ENCODE measurements at places on chromosomes 11 and 22.

DNA sequence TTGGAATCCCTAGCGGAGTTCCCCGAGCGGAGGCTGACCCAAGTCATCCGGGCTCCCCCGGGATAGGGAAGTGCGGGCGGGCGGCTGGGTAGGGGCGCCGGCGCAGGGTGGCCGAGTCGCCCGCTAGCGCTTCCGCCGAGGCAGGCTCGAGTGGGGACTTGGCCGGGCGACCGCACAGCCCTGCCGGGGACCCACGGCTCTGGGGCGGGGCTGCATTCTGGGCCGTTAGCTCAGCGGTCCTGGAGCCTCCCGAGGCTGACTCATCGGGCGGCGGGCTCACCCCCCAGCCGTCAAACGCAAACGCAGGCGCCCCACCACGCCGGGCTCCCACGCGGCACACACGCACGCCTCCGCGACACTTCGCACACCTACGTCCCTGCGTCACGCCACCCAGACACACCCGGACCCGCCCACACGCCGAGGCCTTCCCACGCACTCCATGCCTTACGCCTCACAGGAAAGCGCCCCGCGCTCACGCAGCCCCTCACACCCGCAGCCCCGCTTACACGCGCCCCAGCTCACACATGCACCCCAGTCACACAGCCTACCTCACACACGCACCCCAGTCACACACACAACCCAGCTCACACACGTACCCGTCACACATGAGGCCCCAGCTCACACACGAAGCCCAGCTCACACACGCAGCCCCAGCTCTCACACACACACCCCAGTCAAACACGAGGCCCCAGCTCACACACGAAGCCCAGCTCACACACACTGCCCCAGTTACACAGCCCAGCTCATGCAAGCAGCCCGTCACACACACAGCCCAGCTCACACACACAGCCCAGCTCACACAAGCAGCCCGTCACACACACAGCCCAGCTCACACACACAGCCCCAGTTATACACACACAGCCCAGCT, 1.2 kb downstream of the PHLDB1 start:
- peak; percentile 77 for ATAC-seq

DNA sequence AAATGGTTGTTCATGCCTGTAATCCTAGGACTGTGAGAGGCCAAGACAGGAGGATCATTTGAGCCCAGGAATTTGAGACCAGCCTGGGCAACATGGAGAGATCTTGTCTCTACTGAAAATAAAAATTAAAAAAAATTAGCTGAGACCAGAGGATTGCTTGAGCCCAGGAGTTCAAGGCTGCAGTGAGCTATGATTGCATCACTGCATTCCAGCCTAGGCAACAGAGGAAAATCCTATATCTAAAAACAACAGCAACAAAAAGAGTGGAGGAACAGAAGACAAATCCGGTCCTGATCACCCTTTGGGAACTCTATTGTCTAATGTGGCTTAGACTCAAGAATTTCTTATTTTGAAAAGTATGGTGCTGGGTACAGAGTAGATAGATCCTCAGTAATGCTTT, 17.3 kb downstream of the BARX2 start:
- no peak for ATAC-seq

DNA sequence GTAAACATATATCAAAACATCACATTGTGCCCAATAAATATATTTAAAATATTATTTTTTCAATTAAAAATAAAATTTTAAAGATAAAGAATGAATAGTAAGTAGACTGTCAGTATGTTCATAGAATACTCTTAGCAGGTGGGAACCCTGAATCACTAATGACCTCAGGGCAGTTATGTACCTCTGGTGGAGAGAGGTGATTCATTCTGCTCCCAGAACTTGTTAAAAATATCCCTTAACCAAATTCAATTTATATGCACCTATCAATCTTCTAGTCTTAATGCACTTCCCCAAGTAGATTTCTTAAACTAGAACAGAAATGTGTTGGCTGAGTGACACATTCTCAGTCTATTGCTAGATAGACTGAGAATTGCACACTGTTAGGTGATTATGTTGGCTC, 183.9 kb upstream of the SYN3 start:
- ATAC-seq = no peak

DNA sequence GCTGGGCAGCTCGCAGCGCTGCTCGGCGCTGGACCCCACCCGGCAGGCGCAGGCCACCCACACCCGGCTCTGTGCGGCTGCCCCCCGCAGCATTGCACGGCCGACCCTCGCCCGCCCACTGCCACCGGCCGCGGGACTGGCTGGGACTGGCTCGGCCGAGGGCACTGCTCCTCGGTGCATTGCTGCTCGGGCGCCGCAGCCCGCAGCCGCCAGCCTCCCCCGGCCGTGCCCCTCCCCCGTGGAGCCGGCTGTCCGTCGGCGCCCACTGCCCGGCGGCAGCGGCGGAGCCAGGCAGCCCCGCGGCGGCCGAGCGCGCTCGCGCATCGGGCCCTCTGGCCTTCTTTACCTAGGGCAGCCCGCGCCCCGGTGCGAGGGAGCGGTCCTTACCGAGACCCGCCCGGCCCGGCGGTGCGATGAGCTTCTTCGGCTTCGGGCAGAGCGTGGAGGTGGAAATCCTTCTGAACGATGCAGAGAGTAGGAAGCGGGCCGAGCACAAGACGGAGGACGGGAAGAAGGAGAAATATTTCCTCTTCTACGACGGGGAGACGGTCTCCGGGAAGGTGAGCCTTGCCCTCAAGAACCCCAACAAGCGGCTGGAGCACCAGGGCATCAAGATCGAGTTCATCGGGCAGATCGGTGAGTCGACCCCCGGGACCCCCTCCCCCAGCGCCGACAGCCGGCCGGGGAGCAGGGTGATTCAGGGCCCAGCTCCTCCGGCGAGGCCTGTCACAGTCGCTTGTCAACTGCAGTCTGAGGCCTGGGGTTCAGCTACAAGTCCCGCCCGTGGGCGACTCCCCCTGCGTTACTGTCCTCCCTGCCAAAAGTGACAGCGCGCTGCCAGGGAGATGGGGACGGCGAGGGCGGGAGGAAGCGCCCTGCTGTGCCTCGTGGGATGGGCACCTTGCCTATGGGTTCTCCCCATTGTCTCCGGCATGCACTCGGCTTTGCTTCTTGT, 516 bp downstream of the VPS26B start:
- ATAC-seq = peak; percentile 58

DNA sequence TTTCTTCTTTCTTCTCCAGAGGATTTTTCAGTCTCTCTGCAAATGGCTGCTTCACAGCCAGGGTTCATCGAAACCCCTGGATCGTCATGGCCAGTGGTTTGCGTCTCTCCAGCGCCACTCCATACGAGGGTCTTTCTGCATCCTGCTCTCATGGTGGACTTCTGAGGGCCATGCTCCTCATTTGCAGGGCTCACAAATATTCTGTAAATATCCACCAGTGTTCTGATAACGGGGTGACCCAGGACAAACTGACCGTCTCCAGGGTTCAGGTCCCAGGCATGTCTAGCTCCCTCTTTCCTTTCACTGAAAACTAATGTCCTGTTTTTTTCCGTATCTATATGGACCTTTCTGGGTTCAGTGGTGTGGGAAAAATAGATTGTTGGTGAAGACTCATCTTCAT, 15.7 kb upstream of the VPREB1 start:
- no peak for ATAC-seq

DNA sequence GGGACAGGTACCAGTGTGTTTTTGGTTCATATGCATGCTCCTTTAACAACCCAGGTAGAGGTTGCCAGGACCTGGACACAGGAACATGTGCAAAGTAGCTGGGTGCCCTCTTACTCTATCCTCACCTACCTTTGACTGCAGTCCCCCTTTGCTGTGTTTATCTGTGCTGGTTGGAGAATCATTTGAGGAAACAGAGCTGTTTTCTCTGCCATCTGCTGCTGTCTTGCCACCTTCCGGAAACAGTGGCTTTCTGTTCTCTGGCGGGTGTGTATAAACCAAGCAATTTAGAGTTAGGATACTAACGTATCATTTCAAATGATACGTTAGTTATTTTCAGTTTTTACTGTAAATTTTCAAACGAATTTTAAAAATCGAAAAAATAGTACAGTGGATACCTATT, 171.9 kb upstream of the TTC12 start:
- no peak for ATAC-seq

GRCh38 chr22:37731804-37732471, 35.1 kb downstream of the TRIOBP start:
- ATAC-seq = no peak

DNA sequence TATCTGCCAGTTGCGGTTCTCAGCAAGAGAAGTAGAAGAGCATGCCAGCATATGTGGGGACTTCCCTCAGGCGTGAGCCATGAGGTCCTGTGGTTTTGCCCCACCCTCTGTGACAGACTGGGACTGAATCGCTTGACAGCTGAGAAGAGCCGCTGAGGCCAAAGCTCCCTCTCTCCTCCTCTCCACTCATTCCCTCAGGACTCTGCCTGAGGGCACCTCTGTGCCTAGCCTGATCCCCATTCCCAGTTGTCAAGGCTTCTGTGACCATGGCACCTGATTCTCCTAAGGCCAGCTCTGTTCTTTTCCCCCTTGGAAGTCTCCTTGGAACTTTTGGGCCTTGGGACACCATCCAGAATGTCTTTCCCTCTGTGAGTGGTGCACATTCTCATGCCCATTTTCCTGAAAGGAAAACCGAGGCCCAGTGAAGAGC, 27.0 kb downstream of the ART5 start:
- no peak for ATAC-seq

DNA sequence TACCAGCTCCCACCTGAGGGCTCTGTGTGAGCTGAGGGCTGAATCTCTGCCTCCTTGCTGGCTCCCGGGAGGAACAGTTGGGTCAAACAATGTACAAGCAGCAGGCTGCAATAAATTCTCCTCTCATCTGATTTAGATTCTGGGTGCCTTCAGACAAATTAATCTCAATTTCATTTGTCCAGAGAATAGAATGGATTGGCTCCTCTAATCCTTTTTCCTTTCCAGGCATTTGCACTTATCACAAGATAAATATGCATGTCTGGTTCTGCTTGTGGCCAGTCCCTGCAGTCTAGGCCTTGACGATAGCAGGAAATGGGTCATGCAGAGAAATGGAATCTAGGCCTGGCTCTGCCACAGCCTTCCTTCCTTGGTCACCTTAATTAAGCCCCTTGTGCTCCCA, 28.7 kb downstream of the UPB1 start:
- ATAC-seq = no peak

DNA sequence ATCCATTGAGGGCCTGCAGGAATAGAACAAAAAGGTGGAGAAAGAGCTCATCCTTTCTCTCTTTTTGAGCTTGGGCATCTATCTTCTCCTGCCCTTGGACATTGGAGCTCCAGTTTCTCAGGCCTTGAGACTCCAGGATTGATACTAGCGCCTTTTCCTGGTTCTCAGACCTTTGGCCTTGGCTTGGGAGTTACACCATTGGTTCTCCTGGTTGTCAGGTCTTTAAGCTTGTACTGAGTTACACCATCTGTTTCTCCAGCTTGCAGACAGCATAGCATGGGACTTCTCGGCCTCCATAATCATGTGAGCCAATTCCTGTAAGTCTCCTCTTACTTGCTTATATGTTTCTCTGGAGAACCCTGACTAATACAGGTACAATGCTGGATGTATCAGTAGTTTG, 72.6 kb downstream of the GRK3 start:
- no peak for ATAC-seq

GRCh38 chr22:48908547-48908946, 919.1 kb downstream of the BRD1 start:
- no peak for ATAC-seq

DNA sequence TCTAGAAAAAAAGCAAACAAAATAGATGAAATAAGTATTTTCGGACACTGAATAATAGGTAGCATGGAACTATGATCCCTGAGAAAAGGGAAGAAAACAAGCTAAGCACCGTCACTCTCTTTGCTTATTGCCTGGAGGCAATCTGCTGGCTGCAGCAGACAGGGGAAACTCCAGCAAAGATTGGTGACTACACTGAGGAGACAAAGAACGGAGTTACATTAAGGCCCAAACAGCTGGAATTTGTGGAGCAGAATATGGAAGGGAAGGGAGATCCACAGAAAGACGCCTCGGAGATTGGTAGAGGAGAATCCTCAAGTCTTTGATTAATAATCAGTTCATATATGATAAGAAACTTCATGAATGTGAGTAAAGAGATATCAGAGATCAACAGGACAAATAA, 150.2 kb downstream of the TYR start:
- ATAC-seq = no peak

DNA sequence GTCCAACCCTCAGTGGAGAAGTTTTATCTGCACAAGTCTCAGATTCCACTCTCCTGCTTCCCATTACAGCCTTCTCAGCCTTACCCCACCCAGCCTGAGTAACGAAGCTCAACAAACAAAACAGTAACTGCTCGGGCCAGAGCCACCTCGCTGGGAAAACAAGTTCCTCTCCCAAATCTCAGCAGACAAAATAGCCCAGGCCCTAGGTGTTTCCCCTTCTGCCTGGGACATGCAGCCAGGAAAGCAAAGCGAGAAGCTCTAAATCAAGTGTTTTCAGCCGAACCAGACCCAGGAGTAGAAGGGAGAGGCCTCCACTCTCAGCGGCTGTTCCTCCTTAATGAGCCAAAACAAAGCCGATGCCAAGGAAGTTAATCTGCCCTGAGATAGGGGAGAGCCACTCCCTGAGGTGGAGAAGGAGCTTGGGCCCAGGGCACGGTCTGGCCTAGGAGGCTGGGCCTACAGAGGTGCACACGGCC, 44.0 kb downstream of the LIF start:
- ATAC-seq = peak; percentile 18

DNA sequence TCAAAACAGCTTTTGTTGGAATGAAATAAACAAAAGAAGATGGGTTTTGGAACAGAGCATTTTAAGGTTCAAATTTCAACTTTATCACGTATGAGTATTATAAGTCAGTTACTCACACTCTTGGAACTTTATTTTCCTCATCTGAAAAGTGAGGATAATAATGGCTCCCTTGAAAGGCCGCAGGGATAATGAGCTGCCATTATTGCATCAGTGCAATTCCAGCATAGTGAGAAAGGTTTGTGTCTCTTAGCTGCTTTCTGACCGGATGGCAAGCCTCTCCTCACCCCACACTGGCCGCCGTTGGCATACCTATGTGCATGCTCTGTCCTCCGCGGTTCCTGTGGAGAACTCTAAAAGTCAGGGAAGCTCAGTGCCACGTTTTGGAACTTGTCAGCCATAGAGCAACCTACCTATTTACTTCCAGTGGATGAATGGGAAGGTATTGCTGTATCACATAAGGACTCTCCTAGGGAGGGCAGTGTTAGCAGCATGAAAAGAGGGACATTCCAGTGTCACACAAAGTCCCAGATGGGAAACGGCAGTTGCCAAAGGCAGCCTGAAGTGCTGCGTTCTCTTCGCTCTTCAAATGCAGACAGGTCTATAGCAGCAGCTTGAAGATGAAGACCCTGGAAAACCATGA, 368.9 kb downstream of the NTM start:
- no peak for ATAC-seq

GRCh38 chr11:120807414-120808150, 216.3 kb upstream of the TBCEL start:
- ATAC-seq = no peak

All from gastroesophageal sphincter (tissue), 4 donors.